ENCODE measurements at places on chromosomes 4 and X. TPM values are rescaled to one million over a fixed set of nuclear protein-coding genes. Genes with fewer than 3 reads are reported as not detected.

GRCh38 chr4:112593438-112594133, 43.1 kb downstream of the ZGRF1 start:
- no peaks in the 10 kb centered on the region for H3K4me1 ChIP-seq
- H3K27me3 ChIP-seq, result no peaks in the 10 kb centered on the region
- no peaks in the 10 kb centered on the region for H3K36me3 ChIP-seq

DNA sequence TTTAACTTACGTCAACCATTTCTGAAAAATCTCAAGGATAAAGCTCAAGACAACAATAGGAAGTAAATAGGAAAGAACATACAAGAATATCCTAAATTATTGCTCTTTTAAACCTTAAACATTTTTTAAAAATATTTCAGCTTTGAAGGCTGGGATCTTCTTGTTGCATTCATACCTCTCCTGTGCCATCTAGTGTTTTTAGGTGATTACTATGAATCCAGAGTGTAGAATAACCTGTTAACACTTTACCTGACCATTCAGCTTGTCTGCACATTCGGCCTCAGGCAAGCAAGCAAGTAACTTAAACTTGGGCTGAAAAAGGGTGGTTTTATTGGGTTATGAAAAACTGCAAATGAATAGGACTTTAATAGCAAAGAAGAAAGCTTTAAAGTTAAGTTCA, 507.8 kb upstream of the INTU start:
- no peak overlapping the region for H3K4me3 ChIP-seq
- H3K4me1 ChIP-seq, result no peaks in the 10 kb centered on the region
- no peaks in the 10 kb centered on the region for H3K27me3 ChIP-seq
- H3K36me3 ChIP-seq, result no peaks in the 10 kb centered on the region

DNA sequence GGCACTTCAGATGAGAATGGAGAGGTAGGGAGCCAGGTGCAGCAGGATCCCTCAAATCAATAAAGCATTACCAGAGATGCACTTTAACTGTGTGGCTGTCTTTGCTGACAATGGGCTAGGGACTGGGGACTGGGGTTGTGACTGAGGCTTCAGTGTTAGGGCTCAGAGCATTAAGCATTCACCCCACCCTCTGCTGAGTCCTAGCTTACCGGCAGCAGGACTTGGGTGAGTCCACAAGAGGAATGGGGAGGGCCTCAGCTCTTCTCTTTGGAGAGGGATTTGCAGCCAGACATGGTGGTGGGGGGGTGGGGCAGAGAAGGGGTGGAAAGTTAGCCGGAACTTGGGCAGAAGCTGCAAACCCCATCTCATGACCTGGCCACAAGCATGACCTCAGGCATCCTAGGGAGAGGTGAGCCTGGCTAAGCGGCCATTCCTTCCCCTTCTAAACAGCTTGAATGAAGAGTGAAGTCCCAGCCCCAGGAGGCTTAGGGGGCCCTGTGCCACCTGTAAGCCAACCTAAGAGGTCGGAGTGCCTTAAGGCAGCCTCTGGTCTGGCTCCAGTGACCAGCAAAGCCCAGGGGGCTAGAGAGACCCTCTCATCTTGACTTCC, 78.4 kb downstream of the STARD8 start:
- H3K4me1 ChIP-seq, result no peaks in the 10 kb centered on the region
- no peaks in the 10 kb centered on the region for H3K36me3 ChIP-seq
- no peak for DNase-seq

DNA sequence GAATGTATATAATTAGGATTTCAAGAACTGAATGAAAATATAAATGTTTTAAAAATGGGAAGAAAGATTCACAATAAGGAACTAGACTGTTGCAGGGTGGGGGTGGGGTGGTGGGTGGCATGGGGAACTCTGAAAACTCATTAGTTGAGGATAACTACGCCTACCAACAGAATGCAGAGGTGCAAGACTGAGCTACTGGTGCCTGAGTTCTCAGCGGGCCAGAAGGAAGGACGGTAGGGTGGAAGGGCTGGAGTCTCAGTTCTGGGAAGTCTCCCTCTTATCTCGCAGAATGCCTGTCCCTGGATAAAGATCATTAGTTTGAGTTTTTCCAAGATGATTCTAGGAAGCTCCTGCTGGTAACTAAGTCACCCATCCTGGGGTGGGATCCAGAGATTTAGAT, 1.3 kb upstream of the SOD3 start:
- H3K36me3 ChIP-seq, result no peaks in the 10 kb centered on the region
- H3K4me1 ChIP-seq, result peaks cover 16% of the 10 kb centered on the region
- peak overlapping the region; percentile 80 for H3K4me3 ChIP-seq

DNA sequence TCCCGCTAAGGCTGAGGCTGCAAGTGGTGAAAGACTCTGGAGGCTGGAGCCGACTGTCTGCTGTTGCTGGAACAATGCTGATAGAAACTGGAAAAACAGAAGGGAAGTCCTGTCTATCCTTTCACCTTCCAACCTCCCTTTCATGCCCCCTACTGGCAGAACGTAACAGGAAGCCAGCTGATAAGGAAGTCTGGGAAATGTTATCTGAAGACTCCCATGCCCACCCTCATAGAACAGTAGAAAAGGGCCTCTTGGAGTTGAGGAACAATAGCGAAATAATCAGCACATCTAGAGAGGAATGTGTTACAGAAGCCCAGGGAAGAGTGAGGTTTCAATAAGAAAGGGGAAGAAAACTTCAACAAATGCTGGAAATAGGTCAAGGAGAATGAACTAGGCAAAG, 117.1 kb upstream of the DKK2 start:
- H3K4me1 ChIP-seq, result no peaks in the 10 kb centered on the region
- no peak for DNase-seq

DNA sequence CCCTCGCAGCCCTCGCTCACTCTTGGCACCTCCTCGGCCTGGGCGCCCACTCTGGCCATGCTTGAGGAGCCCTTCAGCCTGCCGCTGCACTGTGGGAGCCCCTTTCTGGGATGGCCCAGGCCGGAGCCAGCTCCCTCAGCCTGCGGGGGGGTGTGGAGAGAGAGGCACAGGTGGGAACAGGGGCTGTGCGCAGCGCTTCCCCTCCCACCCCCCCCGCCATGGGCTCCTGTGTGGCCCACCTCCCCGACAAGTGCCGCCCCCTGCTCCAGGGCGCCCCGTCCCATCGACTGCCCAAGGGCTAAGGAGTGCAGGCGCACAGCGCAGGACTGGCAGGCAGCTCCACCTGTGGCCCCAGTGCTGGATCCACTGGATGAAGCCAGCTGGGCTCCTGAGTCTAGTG, 220.2 kb downstream of the STPG2 start:
- no peaks in the 10 kb centered on the region for H3K27me3 ChIP-seq
- no peaks in the 10 kb centered on the region for H3K4me1 ChIP-seq
- no peak overlapping the region for H3K4me3 ChIP-seq
- no peaks in the 10 kb centered on the region for H3K36me3 ChIP-seq
- H3K27ac ChIP-seq, result no peak overlapping the region
- DNase-seq, result no peak

DNA sequence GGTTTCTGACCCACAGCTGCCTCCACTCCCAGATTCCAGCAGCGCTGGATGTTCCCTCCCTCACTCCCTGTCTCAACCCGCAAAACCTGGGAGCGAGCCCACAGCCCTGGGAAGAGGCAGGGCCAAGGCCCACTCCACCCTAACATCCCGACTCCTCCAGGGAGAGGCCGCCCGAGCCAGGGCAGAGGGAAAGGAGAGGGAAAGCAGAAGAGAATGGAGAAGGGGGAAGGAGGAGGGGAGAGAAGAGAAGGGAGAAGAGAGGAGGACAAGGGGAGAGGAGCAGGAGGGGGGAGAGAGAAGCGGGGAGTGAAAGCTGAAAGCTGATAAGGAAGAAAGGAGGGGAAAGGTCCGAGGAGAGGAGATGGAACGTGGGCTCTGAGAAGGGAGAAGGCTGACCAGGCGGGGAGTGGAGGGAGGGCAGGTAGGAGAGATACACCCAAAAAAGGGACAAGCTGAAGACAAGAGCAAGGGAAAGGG, 120.2 kb upstream of the PJA1 start:
- no peak for DNase-seq
- H3K36me3 ChIP-seq, result no peaks in the 10 kb centered on the region
- H3K27ac ChIP-seq, result no peak overlapping the region
- H3K4me3 ChIP-seq, result peak overlapping the region; percentile 72
- no peaks in the 10 kb centered on the region for H3K4me1 ChIP-seq

GRCh38 chr4:126701756-126702155, 931.0 kb upstream of the INTU start:
- no peaks in the 10 kb centered on the region for H3K4me1 ChIP-seq
- no peaks in the 10 kb centered on the region for H3K27me3 ChIP-seq
- H3K4me3 ChIP-seq, result no peak overlapping the region

- DNase-seq, result no peak
- H3K36me3 ChIP-seq, result peaks cover 5% of the 10 kb centered on the region
- no peaks in the 10 kb centered on the region for H3K27me3 ChIP-seq
- peak overlapping the region; percentile 78 for H3K4me3 ChIP-seq
Observed at GRCh38 chrX:154486052-154486395, 391 bp downstream of the UBL4A start.

DNA sequence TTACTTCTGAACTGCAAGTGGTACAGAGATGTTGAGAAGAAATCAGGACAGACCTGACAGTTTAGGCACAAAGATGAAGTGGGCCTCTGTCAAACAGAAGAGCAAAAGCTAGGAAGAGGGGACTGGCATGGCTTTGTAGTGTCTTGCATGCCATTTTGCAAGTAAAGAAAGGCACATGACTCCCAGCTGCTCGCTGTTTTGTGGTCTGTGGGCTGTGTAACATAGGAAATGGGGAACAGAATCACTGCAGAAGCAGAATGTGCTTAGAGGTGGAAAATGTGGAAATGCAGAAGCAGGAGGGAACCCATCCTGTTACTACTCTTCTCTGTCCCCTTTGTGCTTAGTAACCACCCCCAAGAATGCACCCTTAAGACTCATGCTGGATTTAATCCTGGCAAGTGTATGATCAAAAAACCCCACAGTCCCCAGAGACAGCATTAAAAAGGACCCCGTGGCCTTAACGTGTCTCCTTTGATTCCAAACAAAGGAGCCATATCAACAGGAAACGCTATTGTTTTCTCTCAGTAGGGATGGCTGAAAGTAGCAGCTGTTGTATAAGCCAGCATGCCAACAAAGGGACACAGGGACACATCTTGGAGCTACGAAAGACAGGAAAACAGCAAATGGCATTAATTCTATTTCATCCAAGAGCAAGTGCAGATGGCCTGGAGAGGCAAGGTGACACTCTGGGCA, 177.6 kb upstream of the GLRA2 start:
- H3K4me1 ChIP-seq, result no peaks in the 10 kb centered on the region
- no peaks in the 10 kb centered on the region for H3K27me3 ChIP-seq
- no peak for DNase-seq
- no peaks in the 10 kb centered on the region for H3K36me3 ChIP-seq
- no peak overlapping the region for H3K4me3 ChIP-seq
- H3K27ac ChIP-seq, result no peak overlapping the region

DNA sequence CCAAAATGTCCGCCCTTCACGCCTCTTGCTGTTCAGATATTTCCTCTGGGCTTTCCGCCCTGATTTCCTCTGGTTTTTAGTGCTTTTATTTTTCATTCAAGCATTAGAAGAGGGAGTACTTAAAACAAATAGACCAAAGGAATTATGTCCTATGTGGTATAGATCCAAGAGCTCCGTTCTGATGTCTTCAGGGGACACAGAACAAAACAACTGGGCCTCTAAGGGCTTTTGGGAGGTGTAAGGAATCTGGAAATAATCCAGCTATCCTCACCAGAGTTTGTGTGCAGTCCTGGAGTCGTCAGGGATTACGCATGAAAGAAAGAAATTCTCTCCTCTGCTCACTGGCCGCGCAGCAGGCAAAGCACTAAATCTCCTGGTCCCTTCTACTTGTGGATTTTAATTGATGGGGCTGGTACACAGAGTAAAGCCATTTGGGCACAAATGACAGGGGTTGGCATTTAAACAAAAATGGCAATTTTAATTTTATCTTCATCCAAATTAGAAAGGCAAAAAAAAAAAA, 999.2 kb downstream of the ADGRL3 start:
- H3K4me1 ChIP-seq, result no peaks in the 10 kb centered on the region
- no peaks in the 10 kb centered on the region for H3K27me3 ChIP-seq
- no peaks in the 10 kb centered on the region for H3K36me3 ChIP-seq
- no peak overlapping the region for H3K27ac ChIP-seq

DNA sequence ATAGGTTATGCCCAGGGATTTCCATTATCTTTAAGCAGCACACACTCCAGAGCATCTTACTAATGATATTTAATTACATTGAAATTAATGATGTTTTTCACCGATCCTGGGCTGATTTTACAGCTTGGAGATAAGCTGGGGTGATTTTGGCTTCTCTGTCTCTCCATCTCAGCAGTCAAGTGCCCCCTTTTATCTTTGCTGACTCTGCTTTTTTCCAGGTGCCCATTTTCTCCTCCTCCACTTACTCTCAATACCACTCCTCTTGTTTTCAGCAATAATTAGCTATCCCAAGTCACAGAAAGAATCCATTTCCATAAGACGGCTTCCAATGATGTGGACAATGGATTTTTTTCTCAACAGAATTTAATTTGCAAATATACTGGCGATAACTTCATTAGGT, 266.7 kb downstream of the GBA3 start:
- H3K27me3 ChIP-seq, result no peaks in the 10 kb centered on the region
- H3K4me3 ChIP-seq, result no peak overlapping the region
- H3K27ac ChIP-seq, result no peak overlapping the region
- no peak for DNase-seq
- H3K36me3 ChIP-seq, result no peaks in the 10 kb centered on the region

- no peak overlapping the region for H3K4me3 ChIP-seq
- H3K36me3 ChIP-seq, result no peaks in the 10 kb centered on the region
- no peaks in the 10 kb centered on the region for H3K27me3 ChIP-seq
- H3K4me1 ChIP-seq, result peaks cover 4% of the 10 kb centered on the region
Observed at GRCh38 chr4:137545461-137545861, 13.2 kb upstream of the PCDH18 start.

DNA sequence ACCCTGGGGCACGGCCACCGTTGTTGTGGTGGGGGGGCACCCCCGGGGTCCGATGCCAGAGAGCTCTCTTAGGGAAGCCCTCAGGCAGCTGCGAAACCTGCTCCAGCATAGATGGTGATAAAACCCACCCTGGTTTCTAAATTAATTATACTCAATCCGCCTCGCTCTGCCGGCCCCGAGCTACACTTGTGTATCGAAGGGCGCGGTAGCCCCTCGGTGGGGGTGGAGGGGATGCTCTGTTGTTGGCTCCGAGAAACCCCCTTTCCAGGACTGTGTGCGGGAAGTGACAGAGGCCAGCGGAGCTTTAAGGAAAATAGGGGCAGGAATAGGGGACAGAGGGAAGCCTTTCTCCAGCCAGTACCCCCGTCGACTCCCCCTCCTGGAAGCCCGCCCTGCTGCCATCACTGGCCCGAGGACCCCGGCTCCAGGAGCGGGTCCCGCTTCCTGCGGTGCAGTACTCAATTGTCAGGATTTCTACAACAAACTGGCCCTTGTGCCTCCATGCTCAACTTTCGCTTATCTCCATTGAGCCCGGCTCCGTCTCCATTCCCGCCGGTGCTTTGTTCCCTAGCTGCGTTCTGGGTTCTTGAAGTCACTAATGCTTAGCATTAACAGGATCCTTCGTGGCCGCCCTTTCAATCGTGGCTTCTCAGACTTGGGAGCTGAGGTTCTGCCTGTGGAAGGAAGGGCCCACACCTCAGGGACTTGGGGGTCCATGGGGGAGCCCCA, 408.2 kb downstream of the BCOR start:
- DNase-seq, result no peak
- peak overlapping the region; percentile 71 for H3K4me3 ChIP-seq
- H3K27me3 ChIP-seq, result no peaks in the 10 kb centered on the region

Gene STOX2
- 5.9 TPM for total RNA-seq

Gene SPARCL1
- 1,225 TPM for total RNA-seq

Gene PABPC5
- total RNA-seq, result 2.8 TPM

Gene RBMXL3
- not detected for total RNA-seq

Gene MECP2
- total RNA-seq, result 113 TPM

Gene VSIG4
- total RNA-seq, result 311 TPM

Measured in thoracic aorta (tissue), 2 donors.